ENCODE measurements at places on chromosomes 5 and 9.
A peak's percentile ranks its signal among the peaks of the same experiment; 100 is the strongest.

DNA sequence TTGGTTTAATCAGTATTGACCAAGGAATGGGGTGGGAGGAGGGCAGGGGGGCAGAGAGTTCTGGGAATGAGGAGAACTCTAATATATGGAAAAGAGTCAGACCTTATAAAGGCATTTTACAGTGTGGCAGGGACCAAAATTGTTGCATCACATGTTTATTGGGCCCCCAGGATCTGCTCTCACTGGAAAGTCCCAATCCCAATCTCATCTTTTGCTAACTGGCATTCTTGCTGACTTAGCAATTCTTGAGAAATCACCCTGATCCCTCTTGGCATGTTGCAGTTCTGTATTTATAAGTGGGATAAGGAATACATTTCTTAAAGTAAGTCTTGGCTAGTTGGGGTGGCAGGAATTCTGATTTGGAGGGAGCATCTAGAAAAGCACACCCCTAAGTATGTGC, 104.4 kb upstream of the CXCL14 start:
- DNase-seq = no peak

GRCh38 chr9:129776938-129777768, 24.3 kb upstream of the PTGES start:
- DNase-seq = peak; percentile 88

- DNase-seq = no peak
Observed at GRCh38 chr5:83526289-83526688, 54.7 kb downstream of the VCAN start.

DNA sequence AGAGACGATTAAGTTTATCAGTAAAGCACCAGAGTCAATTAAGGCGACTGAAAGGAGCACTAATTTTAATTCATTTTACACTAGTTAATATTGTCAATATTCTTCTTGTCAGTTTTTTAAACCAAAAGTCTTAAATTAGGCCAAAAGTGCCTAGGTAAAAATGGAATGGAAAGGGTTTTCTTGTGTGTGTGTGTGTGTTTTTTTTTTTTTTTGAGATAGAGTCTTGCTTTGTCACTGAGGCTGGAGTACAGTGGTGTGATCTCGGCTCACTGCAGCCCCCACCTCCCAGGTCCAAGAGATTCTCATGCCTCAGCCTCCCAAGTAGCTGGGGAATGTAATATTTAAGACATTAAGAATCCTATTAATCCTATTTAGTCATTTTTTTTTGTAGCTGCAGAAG, 3.1 kb upstream of the APC start:
- DNase-seq = no peak

GRCh38 chr5:40798801-40799210, 632 bp upstream of the PRKAA1 start:
- DNase-seq = no peak

DNA sequence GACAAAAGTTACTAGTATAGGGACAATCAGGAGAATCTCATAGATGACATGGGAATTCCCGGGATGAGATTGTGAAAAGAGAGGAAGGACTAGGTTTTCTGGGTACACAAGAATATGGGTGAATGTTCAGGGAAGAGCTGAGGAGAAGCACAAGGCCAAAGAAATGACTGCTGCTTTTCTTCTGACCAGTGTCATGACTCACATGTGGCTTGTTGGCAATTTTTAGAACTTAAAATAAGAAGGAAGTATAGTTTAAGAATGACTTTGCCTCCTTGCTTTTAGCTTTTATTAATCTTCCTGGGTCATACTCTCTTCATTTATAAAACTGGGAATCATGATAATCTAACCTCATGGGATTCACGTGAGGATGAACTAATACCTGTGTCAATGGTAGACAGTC, 652.4 kb upstream of the MEF2C start:
- no peak for DNase-seq

DNA sequence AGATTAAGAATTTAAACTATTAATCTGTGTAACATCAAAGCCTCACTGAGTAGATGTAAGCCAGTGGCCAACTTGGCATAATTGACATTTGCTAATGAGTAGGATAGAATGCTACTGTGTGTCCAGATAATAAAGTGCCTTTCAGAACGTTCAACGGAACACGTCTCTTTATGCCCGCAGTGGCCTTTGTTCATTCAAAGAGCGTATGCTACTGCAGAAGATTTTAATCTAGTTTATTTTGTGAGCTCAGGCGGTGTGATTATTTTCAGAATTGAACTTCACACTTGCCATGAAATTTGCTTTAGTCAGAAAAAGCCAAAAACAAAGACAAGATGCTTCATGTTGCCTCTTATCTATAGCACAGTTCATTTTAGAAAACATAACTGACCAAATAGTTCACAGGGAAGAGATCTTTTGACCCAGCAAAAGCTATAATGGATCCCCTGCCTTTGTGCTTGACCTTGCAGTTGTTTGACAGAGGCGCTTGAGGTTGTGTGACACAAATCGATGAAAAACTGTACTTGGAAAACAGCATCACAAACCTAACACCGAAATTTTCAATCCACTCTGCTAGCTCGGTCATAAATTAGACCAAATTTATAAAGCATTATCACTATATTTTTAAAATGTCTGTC, 530.9 kb upstream of the TYRP1 start:
- no peak for DNase-seq

DNA sequence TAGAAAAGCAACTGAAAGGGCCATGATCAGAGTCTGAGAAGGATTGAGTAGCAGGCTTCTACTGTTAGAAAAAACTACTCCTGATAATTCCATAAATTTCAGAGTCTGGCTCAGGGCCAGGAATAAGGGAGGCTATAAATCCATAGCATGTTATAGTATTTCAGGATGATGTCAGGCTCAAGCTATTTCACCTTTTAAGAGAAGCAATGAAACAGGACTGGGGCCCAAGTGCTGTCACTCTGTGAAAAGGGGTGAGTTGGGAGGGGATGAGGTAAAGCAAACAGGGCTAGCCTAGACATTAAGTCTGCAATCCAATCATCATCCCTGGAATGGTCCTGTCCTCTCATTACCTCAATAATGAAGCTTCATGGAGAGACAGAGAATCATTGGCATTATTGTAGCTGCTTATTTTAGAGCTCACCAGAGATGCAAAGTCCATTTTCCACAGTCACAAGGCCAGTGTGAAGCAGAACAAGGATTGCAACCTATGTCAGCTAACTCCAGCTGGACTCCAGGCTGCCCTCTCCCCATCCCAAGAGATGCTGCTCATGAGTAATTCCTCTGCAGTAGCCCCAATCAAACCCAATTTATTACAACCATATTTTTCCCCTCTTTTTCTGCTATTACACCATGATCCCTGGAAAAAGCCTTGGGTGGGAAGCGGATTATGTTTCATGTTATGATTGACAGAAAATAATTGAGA, 56.0 kb downstream of the PAPPA start:
- no peak for DNase-seq

- no peak for DNase-seq
Observed at GRCh38 chr9:69090140-69090750, 54.7 kb downstream of the FXN start.

DNA sequence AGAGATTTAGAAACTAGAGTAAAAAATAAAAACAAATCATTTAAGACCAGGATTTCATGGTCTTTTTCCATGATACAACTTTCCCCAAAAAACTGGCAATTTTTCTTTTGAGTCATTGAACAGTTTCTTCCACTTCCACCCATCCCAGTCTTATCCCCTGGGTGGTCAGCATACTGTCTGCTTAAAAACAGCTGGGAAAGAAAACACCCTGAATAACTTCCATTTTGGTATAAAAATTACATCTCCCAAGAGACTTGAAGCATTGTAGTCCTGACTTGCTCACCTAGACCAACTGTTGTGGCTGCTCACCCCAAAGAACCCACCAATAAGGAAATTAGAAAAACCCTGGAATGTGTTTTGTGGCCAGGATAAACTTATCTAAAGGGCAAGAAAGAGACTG, 731.3 kb downstream of the NR2F1-AS1 start:
- DNase-seq = no peak

DNA sequence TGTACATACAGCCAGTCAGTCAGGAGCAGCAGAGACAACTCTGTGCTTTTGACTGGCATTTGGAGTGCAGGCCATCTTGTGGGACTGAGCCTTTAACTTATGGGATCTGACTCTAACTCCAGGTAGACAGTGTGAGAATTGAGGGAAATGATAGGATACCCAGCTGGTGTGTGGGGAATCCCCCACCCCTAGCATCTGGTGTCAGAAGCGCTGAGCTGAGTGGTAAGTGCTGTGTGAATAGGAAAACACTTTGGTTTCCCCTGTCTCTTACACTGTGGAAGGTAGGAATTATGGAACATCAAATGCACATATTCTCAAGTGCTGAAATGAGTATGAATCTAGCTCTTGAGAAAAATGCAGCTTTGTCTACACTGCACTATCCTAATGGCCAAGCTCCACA, 43.9 kb downstream of the CCDC125 start:
- DNase-seq = no peak
